ENCODE measurements at places on chromosomes 1 and 21.

DNA sequence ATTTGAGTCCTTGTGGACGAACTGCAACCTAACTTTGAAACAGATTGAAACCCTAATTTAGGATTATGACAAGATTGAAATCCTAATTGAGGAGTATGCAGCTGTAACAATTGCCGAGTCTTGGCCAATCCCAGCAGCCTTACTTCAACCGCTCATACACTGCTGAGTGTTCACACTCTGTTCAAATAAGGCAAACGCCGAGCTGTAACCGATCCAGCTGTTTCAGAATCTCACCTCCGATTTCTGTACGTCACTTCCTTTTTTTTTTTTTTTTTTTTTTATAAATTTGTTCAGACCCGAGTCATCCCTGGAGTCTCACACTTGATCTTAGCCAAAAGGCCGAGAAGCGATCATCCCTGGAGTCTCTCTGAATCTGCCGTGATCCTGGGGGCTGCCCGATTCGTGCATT is 22.3 kb upstream of the ATP5PO start:
- no peak for DNase-seq

DNA sequence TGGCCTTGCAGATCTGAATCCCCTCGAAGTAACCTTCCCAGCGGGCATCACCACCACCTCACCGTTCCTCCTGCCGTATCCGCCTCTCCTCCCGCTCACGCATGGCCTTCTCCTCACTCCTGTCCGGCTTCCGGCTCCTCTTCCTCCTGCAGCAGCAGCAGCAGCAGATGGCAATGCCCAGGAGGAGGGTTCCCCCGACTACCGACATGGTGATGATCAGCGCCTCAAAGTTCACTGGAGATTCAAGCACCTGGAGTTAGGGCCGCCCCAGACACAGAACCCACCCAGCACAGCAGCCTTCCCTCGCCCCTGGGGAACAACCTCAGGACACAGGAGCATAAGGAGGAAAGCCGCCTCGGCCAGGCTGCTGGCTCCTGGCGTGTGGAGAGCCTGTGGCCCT is 17.4 kb downstream of the PTTG1IP start:
- DNase-seq = no peak

- no peak for DNase-seq
Measured at GRCh38 chr21:34523019-34523555, 11.1 kb upstream of the KCNE1 start.

- no peak for DNase-seq
Measured at GRCh38 chr1:19770436-19771190, 29.1 kb downstream of the TMCO4 start.
